ENCODE measurements at places on chromosomes 2 and 18.

- DNase-seq: no peak
- peak overlapping the region; percentile 79 for H3K27ac ChIP-seq
- peaks cover 3% of the 10 kb centered on the region for H3K4me1 ChIP-seq
Observed at GRCh38 chr2:69113627-69114026, 100.6 kb downstream of the ANTXR1 start.

DNA sequence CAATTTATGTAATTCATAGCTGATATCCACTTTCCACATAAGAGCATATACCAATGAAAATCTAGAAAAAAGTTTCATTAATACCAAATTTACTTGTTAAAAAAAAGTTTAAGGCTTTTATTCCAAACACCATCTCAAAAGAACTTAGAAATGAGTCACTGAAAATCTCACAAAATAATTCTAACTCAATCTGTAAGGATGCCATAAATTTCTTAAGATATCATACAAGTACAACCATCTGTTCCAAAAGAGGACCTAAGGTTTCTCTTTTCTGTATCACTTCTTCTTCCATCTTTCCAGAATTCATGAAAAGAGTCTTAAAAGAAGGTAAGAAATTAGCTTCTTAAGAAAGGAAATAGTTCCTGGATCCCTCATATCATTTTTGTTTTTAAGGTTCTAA, 60.4 kb downstream of the TRIP12 start:
- no peak overlapping the region for H3K27ac ChIP-seq
- H3K4me3 ChIP-seq: no peak overlapping the region
- H3K36me3 ChIP-seq: peaks cover 26% of the 10 kb centered on the region
- no peaks in the 10 kb centered on the region for H3K4me1 ChIP-seq
- no peak for DNase-seq
- H3K27me3 ChIP-seq: no peaks in the 10 kb centered on the region

- no peak for DNase-seq
- no peak overlapping the region for H3K4me3 ChIP-seq
- H3K4me1 ChIP-seq: peaks cover 1% of the 10 kb centered on the region
- no peak overlapping the region for H3K27ac ChIP-seq
Observed at GRCh38 chr2:180716186-180717180, 263.9 kb upstream of the UBE2E3 start.

DNA sequence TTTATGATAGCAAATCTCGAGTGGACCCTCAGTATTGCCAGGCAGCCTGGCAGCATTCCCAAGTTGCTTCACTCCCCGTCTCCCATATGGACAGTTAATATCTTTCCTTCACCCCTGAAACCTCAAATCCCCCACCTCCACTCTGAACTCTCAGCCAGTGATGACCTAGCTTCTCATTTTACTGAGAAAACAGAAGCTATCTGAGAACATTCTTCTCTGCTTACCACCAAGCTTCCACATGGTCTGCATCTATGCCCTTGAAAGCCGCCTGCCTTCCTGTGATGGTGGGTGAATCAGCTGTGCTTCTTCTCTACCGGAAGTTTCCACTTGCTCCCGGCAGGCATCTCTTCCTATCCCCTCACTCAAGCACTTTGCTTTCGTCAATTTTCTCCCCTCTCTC, 529.2 kb downstream of the EPHA4 start:
- H3K36me3 ChIP-seq: no peaks in the 10 kb centered on the region
- no peak for DNase-seq
- H3K4me3 ChIP-seq: no peak overlapping the region
- no peaks in the 10 kb centered on the region for H3K4me1 ChIP-seq

- no peaks in the 10 kb centered on the region for H3K4me1 ChIP-seq
- no peak overlapping the region for H3K4me3 ChIP-seq
- H3K27me3 ChIP-seq: no peaks in the 10 kb centered on the region
Observed at GRCh38 chr2:195331966-195332365, 325.1 kb upstream of the SLC39A10 start.

- no peaks in the 10 kb centered on the region for H3K27me3 ChIP-seq
- peaks cover 56% of the 10 kb centered on the region for H3K4me1 ChIP-seq
- peak overlapping the region; percentile 66 for H3K27ac ChIP-seq
- H3K36me3 ChIP-seq: no peaks in the 10 kb centered on the region
- no peak overlapping the region for H3K4me3 ChIP-seq
Observed at GRCh38 chr2:182048088-182048487, 62.4 kb downstream of the PPP1R1C start.

GRCh38 chr2:12316476-12316875, 400.3 kb upstream of the TRIB2 start:
- no peak overlapping the region for H3K4me3 ChIP-seq
- no peak for DNase-seq
- H3K27ac ChIP-seq: no peak overlapping the region
- no peaks in the 10 kb centered on the region for H3K27me3 ChIP-seq
- no peaks in the 10 kb centered on the region for H3K36me3 ChIP-seq
- H3K4me1 ChIP-seq: no peaks in the 10 kb centered on the region

DNA sequence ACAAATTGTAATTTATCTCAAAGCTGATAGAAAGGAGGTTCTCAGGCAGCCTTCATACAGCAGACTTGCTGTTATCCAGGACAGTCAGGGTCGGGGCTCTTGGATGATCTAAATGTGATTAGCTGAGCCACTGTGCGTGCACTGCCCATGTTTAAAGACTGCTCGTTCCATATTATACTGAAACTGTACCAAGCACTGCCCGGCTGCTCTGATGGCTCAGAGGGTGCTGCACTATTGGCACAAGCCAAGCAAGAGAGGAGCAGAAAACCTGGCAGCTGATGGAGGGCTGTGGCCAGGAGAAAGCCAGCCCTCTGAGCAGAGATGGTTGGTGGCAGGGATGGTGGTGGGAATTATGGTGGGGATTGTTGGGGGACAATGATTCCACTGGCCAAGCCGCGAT, 63.4 kb downstream of the COL6A3 start:
- H3K4me1 ChIP-seq: no peaks in the 10 kb centered on the region
- H3K36me3 ChIP-seq: peaks cover 73% of the 10 kb centered on the region
- no peaks in the 10 kb centered on the region for H3K27me3 ChIP-seq
- no peak for DNase-seq
- H3K4me3 ChIP-seq: no peak overlapping the region

Data from tibial artery (tissue), 4 donors.